ENCODE measurements at places on chromosomes 13 and 19.

DNA sequence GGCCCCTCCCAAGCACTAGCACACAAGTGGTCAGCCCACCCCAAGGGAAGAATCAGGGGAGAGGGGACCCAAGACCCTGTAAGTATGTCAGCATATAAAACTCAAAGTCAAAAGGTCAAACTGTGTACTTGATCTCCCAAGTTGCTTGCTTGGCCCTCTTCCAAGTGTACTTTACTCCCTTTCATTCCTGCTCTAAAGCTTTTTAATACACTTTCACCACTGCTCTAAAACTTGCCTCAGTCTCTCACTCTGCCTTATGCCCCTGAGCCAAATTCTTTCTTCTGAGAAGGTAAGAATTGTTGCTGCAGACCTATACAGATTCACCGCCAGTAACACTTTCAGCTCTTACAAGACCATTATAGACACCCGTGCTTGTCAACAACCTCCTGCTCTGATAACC lies 15.1 kb upstream of the RNASEH2B start:
- DNase-seq: no peak

- no peak for DNase-seq
These were observed 19.1 kb downstream of the DNAJC15 start for GRCh38 chr13:43042410-43042921.

DNA sequence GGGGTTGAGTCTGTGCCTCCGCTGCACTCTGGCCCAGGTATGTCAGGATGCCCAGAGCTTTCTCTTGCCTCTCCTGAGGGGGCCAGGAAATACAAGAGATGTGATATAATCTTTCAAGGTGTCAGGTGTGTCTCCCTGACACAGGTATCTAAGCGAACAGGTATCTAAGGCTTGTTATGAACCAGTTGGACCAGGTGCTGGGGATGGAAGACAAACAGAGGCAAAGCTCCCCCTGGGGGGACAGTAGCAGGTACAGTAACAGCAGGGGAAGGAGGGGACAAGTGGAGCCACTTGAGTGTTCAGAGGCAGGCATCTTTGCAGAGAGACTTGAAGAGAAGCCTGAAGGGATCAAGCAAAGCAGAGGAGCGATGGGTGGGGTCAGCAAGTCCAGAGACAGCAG lies 2.6 kb downstream of the LENG1 start:
- no peak for DNase-seq

- no peak for DNase-seq
These were observed 10.9 kb upstream of the S1PR4 start for GRCh38 chr19:3167533-3168272.

DNA sequence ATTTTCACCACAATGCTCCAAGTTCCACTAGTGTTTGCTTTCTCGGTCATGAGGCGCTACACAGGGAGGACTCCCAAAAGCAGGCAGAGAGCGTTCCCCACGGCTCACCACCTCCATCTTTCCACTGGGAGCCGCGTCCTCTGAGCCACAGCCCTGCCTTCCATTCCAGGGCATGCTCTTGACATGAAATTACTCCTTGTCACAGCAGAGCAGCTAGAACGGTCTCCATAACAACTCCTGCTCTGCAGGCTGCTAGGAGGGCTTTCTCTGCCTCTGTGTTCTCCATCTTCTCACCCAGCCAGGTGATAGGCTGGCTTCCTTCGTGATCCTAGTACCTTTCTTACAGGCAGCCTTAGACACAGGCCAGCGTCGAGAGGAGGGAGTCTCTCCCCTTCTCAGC lies 171.8 kb upstream of the UBL3 start:
- no peak for DNase-seq

Data from left hindlimb (tissue), 1 donor.